Amniotic stem cell (primary cell): ENCODE measurements at places on chromosomes 6 and 20.

DNA sequence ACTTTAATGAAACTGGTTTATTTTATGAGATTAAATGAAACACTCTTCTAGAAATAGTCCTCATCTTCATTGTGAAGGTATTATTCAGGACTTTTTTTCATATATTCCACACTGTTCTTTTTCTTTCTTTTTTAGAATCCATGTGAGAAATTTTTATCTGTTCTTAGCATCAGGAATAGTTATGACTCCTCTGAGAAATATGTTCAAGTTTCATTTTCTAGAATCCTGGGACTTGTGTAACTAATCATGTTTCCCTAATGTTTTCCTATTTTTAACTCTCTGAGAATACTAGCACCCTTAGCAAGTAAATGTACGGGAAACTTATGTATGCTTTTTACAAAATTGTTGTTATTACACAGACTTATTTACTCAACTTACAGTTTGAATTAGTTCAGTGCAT lies 407.8 kb downstream of the CBLN4 start:
- DNase-seq: no peak

GRCh38 chr6:129353067-129353466 lies 356.9 kb downstream of the ARHGAP18 start:
- no peak for DNase-seq

- no peak for DNase-seq
These were observed 88.3 kb upstream of the HTR1E start for GRCh38 chr6:86848986-86849385.

GRCh38 chr6:75824160-75824559 lies 75.1 kb downstream of the MYO6 start:
- DNase-seq: no peak

DNA sequence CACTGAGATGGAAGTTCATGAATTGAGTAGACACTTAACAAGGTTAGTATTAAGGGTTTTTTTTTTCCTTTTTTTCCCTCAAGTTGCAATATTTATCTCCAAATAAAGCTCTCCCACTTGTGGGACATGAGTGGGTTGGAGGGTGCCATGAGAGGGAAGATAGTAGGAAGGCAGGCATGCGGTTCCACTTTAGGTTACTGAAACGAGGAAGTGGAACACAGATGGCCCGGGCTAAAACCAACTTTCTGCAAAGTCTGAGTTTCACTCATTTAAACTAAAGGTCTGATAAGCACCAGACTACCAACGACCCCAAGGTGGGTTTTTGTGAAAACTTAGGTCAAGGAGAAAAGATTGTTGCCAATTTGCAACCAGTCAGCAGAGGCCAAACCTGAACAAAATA lies 42.2 kb downstream of the TBC1D7 start:
- DNase-seq: no peak
